ENCODE measurements at places on chromosomes 11 and 22.

- DNase-seq = no peak
Observed at GRCh38 chr11:27387362-27387761, 24.3 kb upstream of the CCDC34 start.

GRCh38 chr22:30313527-30314363, 13.0 kb downstream of the TBC1D10A start:
- no peak for DNase-seq

DNA sequence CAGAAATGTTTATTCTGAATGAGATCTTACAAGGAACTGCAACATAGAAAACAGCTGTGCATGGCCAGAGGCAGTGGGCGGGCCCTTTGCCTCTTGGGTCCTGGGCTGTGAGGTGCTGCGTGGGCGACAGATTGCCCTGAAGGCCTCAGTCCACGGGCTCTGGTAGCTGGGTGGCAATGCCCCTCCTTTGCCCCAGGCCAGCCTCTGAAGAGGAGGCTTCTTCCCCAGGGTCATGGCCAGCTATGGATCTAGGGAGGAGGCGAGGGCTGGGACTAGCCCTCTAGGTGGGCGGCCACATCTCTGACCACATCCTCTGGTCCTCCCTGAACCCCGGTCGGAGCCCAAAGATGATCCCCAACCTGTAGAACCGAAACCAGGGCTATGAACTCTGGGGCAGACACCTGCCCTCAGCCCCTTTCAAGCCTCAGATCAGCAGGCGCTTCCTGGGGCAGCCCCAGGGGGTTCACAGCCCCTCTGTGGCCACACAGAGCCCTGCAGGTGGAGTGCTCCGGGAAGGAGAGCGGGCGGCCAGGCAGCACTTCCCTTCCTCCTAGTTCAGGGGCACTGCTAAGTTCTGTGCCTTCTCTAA, 6.6 kb upstream of the CDC42BPG start:
- DNase-seq = no peak

GRCh38 chr11:92776676-92777075, 192.8 kb upstream of the MTNR1B start:
- DNase-seq = no peak

GRCh38 chr22:25752615-25753214, 10.7 kb downstream of the MYO18B start:
- DNase-seq = no peak
